ENCODE measurements at places on chromosomes 2 and 18.

- no peak for DNase-seq
Measured at GRCh38 chr18:6842081-6842480, 112.6 kb downstream of the ARHGAP28 start.

- DNase-seq: no peak
Measured at GRCh38 chr2:217966423-217967070, 36.2 kb downstream of the TNS1 start.

DNA sequence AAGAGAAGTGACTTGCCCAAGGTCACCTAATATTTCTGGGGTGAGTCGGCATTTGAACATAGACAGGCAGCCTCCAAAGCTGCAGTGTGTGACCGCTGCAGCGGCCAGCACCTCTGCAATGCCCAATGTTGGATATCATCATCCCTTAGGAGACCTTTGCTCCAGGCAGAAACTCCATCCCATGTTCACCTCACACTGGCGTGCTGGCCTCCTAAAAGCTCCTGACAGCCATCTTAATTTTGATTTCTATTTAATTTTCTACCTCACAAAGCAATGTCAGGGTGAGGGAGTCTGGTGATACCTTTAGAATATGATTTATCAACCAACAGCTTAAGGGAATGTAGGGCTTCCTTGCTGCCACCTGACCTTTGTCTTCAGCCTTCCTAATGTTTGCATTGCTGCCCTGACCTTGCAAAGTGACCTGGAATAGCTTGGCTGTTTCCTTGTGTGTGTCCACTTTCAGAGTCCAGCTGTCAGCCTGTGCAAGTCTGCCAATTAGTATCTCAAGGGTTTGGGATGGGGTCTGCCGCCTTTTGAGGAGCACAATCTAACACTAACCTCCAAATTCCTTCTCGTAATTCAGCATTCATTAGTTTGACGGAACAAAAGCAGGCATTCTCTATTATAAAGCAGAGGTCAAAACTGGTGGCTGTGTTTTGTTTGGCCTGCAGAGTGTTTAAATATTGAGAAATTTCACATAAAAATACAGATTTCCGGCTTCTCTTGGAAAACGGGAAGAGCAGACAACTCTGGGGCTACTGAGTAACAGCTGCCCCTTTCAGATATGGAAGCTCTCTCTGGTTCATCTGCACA, 127.6 kb downstream of the PLEKHM3 start:
- DNase-seq: no peak

- DNase-seq: no peak
Measured at GRCh38 chr2:170394641-170395387, 216.9 kb downstream of the MYO3B start.

DNA sequence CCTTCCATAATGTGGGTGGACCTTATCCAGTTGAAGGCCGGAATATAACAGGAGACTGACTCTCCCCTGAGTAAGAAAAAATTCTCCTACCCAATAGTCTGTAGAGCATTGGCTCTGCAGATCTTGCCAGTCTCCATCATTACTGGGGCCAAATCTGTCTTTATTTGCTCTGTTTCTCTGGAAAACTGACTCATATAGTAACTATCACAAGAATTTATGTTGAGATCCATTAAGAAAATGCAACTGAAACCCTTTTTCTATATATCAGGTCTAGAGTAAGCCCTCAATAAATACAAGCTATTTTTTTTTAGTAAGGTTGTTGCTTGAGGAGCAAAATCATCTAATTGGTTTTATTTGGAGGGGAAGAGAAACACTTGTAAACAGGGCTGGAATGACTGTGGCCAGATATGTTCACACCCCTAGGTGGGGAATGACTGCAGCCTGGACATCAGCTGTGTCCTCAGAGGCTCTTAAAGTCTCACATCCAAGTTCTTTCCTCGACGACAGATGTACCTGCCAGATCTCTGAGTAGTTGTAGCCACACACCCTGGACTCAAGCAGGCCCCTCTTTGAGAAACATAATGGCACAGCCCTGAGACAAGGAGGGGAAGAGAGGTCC, 339.7 kb downstream of the TNS1 start:
- peak; percentile 34 for DNase-seq

DNA sequence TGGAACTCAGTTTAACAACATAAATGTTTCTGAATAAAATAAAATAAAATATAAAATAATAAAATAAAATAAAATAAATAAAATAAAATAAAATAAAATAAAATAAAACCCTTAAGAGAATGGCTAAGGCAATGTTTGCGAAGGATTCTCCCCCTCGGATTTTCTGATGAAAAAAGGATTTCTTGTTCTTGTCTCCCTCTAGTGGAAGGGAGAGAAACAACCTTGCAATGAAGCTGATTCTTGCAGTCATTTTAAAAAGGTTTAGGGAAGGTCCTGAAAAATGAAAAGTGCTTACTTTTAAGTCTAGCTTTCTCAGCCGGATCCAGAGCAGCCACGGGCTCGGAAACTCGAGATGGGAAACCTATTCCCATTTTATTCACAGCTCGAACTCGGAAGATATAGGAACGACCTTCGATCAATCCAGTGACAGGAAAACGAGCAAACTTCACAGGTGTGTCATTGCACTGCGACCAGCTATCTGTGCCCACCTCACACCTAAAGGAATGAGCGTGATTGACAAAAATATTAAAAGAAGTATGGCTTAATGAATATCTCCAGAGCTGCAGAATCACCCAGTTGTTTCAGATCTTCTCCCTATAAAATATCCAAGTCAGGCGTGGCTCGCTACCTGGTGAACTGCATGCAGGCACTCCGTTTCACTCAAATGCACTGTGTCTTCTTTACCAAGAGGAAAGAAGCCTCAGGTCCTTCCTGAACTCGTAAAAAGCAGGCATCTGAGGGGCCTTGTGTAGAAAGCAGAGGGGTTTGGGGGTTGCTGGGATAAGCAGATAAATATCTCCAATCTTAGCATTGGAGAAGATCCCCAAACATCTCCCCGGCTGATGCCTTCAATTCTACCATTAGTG, 68.1 kb downstream of the MYOM1 start:
- DNase-seq: peak; percentile 58

- peak; percentile 71 for DNase-seq
Measured at GRCh38 chr18:77131652-77132368, 773 bp downstream of the MBP start.

DNA sequence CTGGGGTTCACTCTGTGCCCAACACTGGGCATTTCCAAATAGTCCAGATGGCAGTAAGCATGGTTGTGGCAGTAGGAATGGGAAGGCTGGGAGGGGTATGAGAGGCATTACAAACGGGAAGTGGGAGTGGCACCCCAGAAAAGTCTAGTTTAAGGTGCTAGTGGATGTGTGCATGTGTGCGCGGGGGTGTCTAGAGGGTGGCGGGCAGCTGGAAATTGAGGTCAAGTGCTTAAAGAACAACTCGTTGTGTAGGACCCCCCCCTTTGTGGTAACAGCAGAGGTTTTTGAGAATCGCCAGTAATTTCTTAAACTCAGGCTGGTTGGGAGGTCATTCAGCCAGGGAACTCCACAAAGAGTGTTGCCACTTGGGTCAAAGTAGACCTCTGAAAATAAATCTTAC, 69.9 kb downstream of the RHBDD1 start:
- DNase-seq: no peak

- DNase-seq: no peak
Measured at GRCh38 chr2:155250800-155251199, 552.3 kb downstream of the KCNJ3 start.

GRCh38 chr2:206189691-206190090, 30.0 kb downstream of the EEF1B2 start:
- no peak for DNase-seq

DNA sequence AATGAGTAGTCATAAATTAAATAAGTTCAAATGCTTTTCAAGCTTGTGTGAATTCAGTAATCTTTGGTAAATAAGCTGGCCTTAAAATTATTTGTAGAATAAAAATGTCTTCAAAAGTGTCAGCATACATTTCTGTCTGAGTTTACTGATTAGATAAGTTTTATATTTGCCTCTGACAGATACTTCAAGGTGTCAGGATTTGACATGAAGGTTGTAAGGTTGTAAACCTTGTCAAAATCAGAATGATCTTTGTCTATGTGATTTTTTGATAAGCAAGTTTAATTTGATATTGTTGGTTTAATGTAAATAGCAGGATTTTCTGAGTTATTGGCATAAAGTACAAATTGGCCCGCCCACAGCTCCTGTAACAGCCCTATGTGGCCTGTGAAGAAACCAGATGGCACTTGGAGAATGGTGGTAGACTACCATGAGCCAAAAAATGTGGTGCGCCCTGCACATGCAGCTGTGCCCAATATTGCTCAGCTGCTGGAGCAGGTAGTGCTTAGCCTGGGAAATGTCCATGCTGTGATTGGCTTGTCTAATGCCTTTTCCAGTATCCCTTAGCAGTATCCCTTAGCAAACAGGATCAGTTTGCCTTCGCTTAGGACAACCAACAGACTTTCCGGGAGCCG, 188.0 kb upstream of the SPHKAP start:
- DNase-seq: no peak

All from GM03348 (cell line).